ENCODE measurements at places on chromosomes 12 and 14. TPM values are rescaled to one million over a fixed set of nuclear protein-coding genes. Genes with fewer than 3 reads are reported as not detected.

INSM2 gene
- 0.12 TPM for total RNA-seq

DNA sequence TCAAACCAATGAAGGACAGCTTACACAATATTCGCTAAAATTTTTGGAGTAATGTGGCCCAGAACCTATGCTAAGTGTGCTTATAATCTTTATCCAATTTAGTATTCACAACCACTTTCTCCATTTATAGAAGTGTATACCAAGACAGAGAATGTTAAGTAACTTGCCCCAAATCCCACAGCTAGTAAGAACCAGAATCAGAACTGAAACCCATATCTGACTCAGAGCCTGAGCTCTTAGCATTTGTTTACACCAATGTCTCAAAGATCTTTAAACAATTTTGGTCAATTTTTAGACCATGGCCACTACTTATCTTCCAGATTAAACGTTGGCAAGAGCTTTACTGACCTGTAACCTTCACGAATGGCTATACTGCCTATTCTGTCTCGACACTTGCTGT is 53.0 kb downstream of the PAPLN start:
- DNase-seq: no peak
- no peaks in the 10 kb centered on the region for H3K27me3 ChIP-seq
- H3K27ac ChIP-seq: no peak overlapping the region
- H3K36me3 ChIP-seq: peaks cover 30% of the 10 kb centered on the region
- peaks cover 4% of the 10 kb centered on the region for H3K4me1 ChIP-seq

KRT79 gene
- total RNA-seq: not detected

DNA sequence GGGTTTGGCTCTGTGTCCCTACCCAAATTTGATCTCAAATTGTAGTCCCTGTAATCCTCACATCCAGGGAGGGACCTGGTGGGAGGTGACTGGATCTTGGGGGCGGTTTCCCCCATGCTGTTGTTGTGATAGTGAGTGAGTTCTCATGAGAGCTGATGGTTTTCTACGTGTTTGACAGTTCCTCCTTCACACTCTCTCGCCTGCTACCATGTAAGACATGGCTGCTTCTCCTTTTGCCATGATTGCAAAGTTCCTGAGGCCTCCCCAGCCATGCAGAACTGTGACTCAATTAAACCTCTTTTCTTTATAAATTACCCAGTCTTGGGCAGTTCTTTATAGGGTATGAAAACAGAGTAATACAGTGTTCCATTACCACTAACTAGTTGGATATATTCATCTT is 10.3 kb upstream of the LRRC23 start:
- H3K4me3 ChIP-seq: no peak overlapping the region
- H3K27ac ChIP-seq: no peak overlapping the region
- H3K27me3 ChIP-seq: no peaks in the 10 kb centered on the region
- DNase-seq: no peak
- peaks cover under 1% of the 10 kb centered on the region for H3K36me3 ChIP-seq

NGB gene
- total RNA-seq: not detected

Measured in type B pancreatic cell (in vitro differentiated cells).